ENCODE measurements at places on chromosomes 6 and 20. TPM values are rescaled to one million over a fixed set of nuclear protein-coding genes. Genes with fewer than 3 reads are reported as not detected.

- no peak for DNase-seq
Measured at GRCh38 chr6:132392792-132393191, 8.5 kb downstream of the MOXD1 start.

Gene BMP5
- not detected for total RNA-seq

- no peak for DNase-seq
Measured at GRCh38 chr6:96469312-96469711, 52.3 kb upstream of the UFL1 start.

DNA sequence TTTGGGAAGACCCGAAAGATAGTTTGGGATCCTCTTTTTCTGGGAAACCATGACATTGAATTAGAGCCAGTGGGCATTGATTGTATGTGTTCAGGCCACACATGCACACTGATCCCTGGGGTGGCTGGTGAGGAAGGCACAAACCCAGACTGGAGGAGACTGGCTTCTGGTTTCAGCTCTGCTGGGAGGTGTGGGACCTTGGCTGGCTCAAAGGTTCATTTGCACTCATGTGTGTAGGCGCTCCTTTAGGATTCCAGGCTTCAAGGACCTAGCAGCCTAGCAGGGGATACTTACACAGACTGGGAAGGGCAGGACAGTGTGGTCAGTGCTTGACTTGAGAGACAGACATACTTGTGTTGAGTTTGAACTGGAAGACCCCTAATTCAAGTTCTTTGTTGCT lies 7.2 kb downstream of the RIN2 start:
- no peak for DNase-seq

DNA sequence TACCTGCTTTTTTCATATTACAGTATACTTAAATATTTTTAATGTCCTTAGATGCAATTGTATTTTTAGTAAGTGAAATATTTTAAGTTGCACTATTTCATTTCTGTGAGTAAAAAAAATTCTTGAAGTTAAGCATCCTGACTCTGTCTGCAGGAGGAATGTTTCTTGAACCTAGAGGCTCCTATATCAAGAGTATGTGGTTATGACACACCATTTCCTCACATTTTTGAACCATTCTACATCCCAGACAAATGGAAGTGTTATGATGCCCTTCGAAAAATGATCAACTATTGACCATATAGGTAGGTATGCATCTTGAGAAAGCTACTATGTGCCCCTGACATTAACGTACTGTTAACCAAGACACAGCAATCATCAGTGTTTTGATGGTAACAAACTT lies 237.0 kb downstream of the BCKDHB start:
- no peak for DNase-seq

Gene OR2J2
- not detected for total RNA-seq

DNA sequence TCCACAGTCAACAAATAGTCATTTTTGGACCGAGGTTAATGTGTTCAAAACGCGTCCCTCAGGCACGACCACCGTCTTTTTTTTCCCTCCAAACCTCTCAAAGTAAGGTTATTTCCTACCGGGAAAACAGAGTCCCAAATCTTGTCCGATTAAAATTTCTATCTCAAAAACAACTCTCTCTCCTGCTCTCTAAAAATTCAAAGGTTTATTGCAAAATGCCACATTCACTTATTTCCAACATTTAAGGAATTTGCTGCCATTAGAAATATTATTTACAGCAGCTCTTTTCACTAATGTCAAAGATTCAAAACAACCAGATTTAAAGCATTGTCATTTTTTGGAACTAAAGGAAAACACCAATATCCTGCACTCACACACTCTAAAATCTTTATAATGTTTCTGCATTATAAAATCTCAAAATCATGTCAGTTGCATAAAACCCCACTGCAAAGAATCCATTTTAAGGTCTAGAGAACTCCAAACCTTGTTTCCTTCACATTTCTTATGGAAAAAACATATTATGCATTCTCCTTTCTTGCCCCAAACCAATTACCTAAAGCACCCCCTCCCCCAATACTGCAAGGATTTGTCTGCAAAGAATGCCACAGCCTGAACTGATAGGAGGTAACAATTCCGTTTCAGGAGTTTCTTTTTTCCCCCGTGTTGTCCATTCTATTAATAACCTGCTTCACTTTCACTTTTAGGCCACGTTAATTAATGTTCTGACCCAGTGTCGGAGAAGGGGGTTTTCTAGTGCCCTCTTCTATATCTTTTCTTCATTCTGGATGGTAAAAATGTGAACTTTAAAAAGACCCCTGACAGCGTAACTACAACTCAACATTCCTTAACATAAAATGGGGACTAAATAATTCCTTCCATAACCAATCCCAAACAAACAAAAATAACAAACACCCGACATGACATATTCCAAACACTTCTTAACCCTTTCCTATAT lies 1.4 kb downstream of the NRN1 start:
- no peak for DNase-seq

- no peak for DNase-seq
Measured at GRCh38 chr6:25431306-25431974, 152.3 kb downstream of the CARMIL1 start.

GRCh38 chr20:54366669-54367344 lies 108.6 kb upstream of the DOK5 start:
- DNase-seq: no peak

Gene SLC17A3
- not detected for total RNA-seq

Gene GPSM3
- 68.7 TPM for total RNA-seq

- DNase-seq: no peak
Measured at GRCh38 chr6:151179321-151179720, 60.4 kb upstream of the AKAP12 start.

DNA sequence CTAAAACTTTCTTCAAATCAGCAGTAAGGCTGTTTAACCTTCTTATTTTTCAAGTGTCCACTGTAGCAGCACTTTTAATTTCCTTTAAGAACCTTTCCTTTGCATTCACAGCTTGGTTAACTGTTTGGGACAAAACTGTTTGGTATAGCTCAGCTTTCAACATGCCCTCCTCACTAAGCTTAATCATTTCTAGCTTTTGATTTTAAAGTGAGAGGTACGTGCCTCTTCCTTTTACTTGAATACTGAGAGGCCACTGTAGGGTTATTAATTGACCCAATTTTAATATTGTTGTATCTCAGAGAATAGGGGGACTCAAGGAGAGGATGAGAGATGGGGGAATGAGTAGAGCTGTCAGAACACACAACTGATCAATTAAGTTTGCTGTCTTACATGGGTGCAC lies 129.5 kb upstream of the MMS22L start:
- DNase-seq: no peak

GRCh38 chr20:59598625-59599310 lies 5.6 kb upstream of the PHACTR3 start:
- peak; percentile 62 for DNase-seq

- no peak for DNase-seq
Measured at GRCh38 chr20:33099843-33100538, 20.5 kb downstream of the BPIFB4 start.
